ENCODE measurements at places on chromosomes 4 and X. TPM values are rescaled to one million over a fixed set of nuclear protein-coding genes. Genes with fewer than 3 reads are reported as not detected.

DNA sequence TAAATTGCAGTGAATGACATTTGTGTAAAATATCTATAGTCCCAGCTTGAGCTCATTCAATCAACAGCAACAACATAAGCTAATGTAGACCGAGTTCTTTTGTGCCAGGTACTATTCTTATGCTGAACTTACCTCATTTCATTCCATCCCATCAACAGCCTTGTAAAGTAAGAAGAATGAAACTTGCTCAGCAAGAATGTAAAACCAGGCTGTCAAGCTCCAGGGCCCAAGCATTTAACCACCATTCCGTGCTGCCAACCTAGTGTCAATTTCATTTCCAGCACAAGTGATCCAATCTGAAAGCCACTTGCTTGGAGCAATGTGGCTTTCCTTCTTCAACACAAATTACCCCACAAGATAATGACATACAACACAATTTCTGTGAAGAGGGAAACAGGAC is 36.6 kb downstream of the RASSF6 start:
- DNase-seq = no peak

GRCh38 chrX:39574178-39574577 is 523.6 kb downstream of the BCOR start:
- no peak for DNase-seq

GRCh38 chr4:79991601-79992000 is 81.4 kb downstream of the ANTXR2 start:
- DNase-seq = no peak

DNA sequence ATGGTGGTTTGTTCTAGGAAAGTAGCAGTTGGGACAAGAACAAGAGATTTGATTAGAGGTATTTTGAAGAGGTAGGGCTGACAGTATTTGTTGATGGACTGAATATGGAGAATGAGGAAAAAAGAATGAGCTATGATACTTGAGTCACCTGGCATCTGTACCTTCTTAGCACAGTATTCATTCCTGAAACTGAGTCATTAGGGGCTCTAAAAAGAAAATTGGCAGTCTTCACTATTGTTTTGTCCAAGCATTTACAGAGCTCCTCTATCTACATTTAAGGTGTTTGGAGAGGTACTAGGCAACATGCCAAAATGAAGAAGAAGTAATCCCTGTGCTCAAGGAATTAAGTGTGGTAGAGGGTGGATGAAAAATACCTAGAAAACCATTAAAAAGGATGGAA is 165.8 kb downstream of the SHROOM4 start:
- no peak for DNase-seq

Gene LETM1
- total RNA-seq = 92.3 TPM

Gene REPS2
- 37.7 TPM for total RNA-seq

- no peak for DNase-seq
Observed at GRCh38 chr4:162408309-162408708, 244.5 kb upstream of the FSTL5 start.

Gene STOX2
- 42.3 TPM for total RNA-seq

GRCh38 chrX:150680974-150681373 is 12.2 kb upstream of the MTMR1 start:
- DNase-seq = no peak

GRCh38 chr4:68929076-68929737 is 22.4 kb downstream of the UGT2A3 start:
- DNase-seq = no peak

DNA sequence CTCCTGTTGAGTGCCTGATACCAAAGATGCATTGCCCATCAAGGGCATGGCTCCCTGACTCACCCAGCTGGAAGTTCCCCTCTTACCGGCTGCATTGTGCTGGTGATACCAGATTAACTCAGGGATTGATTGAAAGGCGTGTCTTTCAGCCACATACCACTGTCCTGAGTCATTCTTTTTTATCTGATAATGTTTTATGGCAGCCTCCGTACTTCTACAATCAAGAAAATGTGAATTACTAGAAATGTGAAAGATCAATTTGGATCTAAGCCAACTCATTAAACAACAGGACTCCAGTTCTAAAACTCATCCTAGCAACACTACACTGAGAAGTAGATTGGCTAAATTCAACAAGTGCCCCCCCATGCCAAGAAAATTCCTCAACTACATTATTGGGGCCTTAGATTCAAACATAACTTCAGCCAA is 40.0 kb downstream of the TXK start:
- no peak for DNase-seq

Gene SMIM14
- total RNA-seq = 59.9 TPM

GRCh38 chr4:121177246-121178137 is 13.4 kb upstream of the TNIP3 start:
- no peak for DNase-seq

DNA sequence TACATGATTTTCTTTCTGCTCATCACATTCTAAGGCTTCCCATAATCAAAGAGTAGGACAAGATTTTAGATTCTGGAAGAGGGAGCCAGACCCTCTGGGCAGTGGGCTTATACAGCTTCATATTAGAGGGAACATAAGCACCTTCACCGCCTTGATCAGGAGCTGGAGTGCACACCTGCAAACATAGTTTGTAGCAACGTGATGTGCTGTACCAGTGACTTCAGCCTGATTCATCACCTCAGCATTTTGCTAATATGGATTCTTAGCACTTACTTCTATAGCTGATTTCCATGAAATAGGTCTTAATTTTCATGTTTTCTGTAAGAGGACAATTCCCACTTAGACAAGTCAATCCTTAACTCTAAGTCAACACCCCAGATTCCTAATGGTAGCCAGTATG is 36.7 kb downstream of the PCDH18 start:
- no peak for DNase-seq

Gene CT47B1
- total RNA-seq = not detected

GRCh38 chrX:134737061-134737460 is 78.8 kb upstream of the PLAC1 start:
- no peak for DNase-seq

DNA sequence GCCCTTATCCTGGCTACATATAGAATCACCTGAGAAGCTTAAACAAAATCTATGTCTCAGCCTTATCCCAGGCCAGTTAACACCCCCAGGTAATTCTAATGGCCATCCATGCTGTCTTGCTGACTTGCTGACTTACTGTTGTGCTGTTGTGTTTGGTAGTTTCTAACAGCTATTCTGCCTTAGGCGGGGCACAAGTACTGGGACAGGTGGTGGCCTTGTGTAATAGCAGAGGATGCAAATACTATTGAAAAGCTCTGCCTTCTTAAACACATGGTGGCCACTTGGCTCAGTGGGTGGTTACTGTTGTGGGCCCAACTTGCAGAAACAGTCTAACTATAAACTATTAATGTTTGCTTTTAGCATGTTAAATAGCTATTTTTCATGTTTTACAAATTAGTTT is 56.2 kb downstream of the CDS1 start:
- DNase-seq = no peak

- no peak for DNase-seq
Observed at GRCh38 chr4:56649445-56650261, 31.4 kb downstream of the HOPX start.

- no peak for DNase-seq
Observed at GRCh38 chrX:47572773-47573340, 9.4 kb upstream of the TIMP1 start.

Gene NXF2
- total RNA-seq = not detected

Gene TIMM8A
- total RNA-seq = 5.6 TPM

DNA sequence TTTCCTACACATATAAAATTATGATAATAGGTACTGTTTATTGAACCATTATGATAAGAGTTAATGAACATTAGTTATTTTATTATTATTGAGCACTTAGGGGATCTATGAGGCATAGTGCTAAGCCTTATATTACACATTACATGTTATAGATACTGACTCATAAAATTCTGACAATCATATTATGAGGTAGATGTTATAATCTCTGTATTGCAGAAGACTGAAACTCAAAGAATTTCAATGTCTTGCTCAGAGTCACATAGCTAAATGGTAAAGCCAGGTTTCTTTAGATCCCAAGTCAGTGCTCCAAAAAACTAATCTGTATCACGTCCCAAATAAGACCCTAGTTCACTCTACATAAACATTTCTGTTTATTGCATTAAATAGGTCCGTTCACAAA is 207.2 kb upstream of the CNKSR2 start:
- no peak for DNase-seq

GRCh38 chr4:3853388-3854035 is 87.3 kb downstream of the ADRA2C start:
- no peak for DNase-seq

Gene SUPT20HL2
- total RNA-seq = not detected

DNA sequence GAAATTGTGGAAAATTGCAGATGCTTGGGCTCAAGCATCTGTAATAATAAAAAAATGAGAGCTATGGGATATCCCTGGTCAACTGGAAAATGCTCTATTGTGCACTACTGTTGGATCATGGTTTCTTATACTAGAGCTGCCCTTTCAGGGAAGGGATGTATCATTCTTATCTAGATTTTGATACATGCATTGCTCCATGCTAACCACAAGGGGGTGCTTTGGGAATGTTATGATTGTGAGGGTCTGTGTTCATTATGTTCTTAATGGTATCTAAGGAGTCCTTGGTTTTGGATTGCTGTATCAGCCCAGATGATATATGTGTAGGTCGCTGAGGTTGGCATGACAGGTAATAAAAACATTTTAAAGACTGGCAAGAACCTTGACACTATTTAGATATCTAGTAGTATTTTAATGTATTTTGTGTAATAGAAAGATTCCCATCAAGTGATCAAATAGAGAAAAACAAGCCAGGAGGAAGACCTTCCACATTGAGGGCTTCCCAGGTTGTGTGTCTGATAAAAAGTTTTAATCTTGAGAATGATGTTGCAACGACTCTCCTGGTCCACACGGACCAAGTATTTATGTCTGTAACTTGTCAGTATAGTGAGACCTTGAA is 49.2 kb upstream of the TLR2 start:
- DNase-seq = no peak

DNA sequence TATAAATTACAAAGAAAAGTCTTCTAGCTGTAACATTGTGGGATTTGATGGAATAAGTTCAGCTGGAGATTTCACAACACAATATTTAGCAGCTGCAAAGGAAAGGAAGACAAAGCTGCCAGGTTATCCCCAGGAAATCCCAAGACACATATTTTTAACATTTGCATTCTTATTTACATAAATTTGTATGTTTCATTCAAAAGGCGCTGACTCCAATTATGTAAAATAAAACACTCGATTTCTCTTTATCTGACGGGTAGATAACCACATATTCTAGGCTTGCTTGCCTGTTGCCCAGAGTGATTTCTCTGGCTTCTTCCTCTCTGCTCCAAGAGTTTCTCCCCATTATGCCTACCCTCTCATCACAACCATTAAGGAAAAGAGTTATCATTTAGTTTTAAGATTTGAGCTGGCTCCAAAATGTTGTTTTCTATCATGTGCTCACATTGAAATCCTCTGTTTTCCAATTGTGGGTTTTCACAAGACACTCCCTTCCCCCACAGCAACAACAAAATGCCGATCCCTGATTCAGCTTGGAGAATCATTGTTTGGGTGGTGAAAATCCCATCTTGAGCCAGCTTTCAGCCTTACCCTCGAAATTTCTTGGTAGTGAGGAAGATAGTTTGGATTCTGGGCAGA is 128.2 kb upstream of the RASGEF1B start:
- no peak for DNase-seq

DNA sequence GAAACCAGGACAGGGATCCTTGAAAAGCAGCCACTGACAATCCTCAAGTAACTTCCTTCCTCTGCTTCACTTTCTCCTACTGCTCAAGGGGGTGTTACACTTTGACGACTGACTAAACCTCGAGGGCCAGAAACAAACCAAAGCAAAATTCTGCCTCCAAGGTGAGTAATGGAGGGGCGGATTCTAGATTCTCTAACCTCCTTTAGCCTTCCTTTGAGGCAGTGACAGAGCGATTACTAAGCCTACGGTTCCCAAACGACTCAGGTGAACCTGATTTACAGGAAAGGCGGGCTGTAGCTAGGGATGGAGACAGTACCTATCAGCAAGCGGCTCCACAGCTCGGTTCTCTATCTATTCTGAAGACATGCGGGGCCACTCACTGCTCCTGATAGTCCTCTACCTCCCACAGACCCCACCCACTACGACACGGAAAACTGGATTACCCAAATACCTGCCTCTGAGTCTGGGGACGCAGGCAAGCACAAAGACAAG is 487 bp downstream of the TBCK start:
- peak; percentile 42 for DNase-seq

- DNase-seq = no peak
Observed at GRCh38 chr4:63790377-63790776, 618.9 kb downstream of the TECRL start.

DNA sequence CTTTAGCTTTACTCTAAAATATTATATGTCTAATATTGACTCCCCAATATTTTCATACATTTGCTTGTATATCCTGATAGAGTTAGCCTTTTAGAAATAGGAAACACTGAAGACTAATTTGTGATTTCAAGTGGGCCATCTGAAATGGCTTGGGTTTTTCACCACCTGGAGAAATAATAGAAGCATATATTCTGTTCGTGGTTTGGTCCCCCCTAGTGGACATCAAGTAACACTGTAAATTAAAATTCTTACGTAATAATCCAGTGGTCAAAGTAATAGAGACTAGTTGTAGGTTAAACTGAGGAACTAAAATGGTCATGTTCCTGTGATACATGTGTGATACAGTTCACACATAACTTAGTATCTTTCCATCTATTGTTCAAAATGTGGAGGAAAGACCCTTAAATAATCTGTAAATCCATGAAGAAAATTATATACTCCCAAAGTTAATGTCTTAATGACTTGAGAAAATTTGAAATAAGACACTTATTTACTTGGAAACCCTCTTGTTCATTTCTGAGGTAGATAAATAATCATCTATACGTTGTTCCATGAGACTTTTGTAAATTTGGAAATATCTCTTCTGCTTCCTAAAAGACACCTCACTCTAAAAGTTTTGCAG is 79.8 kb upstream of the SMARCAD1 start:
- DNase-seq = no peak

DNA sequence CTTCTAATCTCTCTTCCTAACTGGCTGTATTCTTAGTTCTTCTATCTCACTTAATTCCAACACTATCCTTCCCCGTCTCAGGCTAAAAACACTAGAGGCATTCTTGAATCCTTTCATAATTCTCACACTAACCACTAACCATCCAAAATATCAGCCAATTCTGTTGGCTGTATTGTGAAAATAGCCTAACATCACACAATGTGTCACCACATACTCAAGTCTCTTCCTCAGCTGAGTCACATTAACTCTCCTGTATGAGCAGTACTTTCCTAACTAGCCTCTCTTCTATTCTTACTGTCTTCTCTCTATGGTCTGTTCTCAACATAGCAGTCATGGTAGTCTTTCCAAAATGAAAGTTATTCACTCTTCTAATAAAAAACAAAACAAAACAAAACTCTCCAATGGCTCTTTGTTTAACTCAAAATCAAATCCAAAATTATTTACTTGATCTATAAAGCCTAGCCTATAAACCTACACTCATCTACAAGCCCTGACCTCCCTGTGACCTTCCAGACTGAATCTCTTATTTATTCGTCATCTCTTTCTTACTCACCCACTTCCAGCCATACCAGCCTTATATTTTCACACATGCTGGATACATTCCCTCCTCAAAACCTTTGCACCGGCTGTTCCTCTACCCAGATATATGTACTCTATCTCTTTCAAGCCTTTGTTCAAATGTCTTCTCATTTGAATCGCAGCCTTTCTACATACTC is 445.9 kb downstream of the TLL1 start:
- DNase-seq = no peak

Gene ZXDA
- 32.0 TPM for total RNA-seq

GRCh38 chr4:41475402-41475801 is 62.6 kb upstream of the LIMCH1 start:
- no peak for DNase-seq
